Amniotic stem cell (primary cell): ENCODE measurements at places on chromosomes 1 and 21.

DNA sequence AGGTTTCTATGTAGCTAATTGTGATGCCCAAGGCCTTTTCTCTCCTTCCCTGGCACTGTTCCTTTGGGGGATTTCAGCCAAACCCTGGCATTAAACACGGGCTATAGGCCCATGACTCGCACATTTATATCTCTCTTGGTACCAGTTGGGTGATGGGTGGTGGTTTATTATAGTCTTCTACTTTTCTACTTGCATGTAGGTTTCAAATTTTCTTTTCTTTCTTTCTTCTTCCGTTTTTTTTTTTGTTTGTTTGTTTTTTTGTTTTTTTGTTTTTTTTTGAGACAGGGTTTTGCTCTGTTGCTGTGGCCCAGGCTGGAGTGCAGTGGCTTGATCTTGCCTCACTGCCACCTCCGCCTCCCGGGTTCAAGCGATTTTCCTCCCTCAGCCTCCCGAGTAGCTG lies 1.1 kb downstream of the IL10RB start:
- DNase-seq = no peak

DNA sequence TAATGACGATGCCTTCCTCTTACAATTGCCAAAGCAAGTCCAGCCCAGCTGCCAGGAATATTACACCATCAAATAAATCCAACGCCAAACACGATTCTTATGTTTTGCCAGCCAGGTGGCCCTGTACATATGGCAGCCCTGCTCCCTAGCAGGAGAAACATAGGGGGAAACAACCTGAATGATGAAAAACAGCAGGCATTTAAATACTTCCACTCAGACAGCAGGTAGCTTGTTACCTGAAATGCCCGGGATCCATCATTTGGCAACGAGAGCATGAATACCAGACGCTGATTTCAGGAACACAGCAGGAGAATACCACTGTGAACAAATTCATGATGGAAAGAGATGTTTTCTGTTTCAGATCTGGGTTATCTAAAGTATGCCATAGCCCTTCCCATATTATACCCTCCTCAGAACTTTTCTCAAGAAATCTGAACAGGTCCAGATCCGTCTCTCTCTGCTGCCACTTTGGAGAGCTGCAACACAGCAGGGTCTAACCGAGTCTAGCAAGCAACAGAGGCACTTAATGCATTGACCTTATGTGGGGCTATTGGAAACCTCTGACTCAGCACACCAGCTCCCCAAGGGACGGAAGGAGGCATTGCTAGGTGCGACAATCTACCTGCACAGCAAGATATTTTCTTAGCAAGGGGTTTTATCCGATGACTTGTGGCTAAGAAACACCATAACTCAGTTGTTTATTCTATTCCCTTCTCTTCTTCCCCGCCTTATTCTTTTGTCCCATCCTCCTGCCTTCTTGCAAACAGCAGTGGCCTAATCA lies 166.3 kb downstream of the BARHL2 start:
- no peak for DNase-seq

GRCh38 chr21:35357041-35357780 lies 308.1 kb upstream of the RUNX1 start:
- DNase-seq = no peak

DNA sequence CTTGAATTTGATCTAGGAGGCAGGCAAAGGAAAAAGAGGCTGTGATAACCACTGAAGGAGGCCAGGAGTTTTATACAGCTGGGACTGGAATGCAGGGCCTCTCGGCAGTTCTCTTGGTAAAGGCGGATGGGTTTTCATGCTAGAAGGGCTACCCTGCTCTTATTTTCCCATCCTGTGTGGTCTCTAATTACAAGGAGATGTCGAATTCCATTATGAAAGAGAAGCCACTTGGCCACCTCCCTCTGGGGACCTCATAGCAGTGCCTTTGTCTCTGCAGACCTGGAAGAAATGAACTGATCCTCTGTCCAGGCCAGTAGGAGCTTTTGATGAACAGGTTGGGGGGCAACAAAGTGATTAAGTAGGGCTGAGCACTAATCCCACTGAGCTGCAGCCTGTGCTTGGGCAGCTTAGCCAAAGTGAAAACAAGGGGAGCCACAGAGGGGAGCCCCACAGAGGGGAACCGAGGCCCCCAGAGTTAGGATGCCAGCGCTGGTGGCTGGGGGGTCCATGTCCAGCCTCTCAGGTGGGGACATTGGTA lies 42.2 kb upstream of the BCAR3 start:
- no peak for DNase-seq

DNA sequence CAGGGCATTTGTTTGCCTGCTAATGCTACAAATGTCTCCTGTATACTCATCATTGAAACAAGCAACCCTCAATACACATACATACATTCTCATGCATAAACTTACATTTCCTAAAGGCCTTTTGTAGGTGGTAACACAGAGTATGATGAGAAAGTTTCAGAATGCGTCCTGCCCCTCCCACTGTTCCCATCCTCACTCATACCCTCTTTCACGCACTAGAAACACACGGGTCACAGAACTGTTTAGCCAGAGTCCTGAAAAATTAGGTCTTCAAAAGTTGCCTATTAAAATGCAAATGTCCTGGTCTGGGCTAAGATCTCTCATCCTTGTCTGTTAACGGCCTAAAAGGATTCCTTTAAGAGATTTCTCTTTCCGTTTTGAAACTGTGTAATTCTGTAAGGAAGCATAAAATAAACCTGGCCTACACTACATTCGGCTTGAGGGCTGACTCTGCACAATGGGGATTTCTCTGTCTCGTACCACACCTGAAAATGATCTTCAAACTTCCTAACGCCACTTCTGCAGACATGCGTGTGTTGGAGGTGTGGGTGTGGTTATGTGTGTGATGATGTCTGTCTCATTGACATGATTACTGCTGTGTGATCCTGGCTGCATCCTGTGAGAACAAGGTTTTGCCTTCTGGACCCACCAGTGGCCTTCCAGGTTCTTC lies 5.3 kb upstream of the FCER1A start:
- no peak for DNase-seq
